ENCODE measurements at places on chromosomes 4 and X. TPM values are rescaled to one million over a fixed set of nuclear protein-coding genes. Genes with fewer than 3 reads are reported as not detected.

GRCh38 chr4:177726111-177726510 lies 283.9 kb upstream of the AGA start:
- no peak for DNase-seq
- no peaks in the 10 kb centered on the region for H3K27me3 ChIP-seq
- H3K4me1 ChIP-seq = no peaks in the 10 kb centered on the region
- no peak overlapping the region for H3K4me3 ChIP-seq

GRCh38 chrX:97168646-97169045 lies 284.9 kb downstream of the RPA4 start:
- no peak for DNase-seq
- no peak overlapping the region for H3K4me3 ChIP-seq
- no peaks in the 10 kb centered on the region for H3K27me3 ChIP-seq
- no peak overlapping the region for H3K27ac ChIP-seq

- H3K27ac ChIP-seq = no peak overlapping the region
- H3K36me3 ChIP-seq = no peaks in the 10 kb centered on the region
- peaks cover 7% of the 10 kb centered on the region for H3K4me1 ChIP-seq
- H3K4me3 ChIP-seq = peak overlapping the region; percentile 35
Measured at GRCh38 chrX:964831-965416, 247.5 kb downstream of the CRLF2 start.

GRCh38 chrX:139018436-139018835 lies 306.9 kb upstream of the FGF13 start:
- no peaks in the 10 kb centered on the region for H3K4me1 ChIP-seq
- H3K36me3 ChIP-seq = no peaks in the 10 kb centered on the region
- H3K27ac ChIP-seq = no peak overlapping the region
- no peak overlapping the region for H3K4me3 ChIP-seq
- H3K27me3 ChIP-seq = no peaks in the 10 kb centered on the region
- no peak for DNase-seq

GRCh38 chrX:13574600-13574999 lies 5.2 kb downstream of the EGFL6 start:
- H3K27me3 ChIP-seq = peaks cover 3% of the 10 kb centered on the region
- H3K27ac ChIP-seq = no peak overlapping the region
- no peaks in the 10 kb centered on the region for H3K36me3 ChIP-seq
- H3K4me3 ChIP-seq = no peak overlapping the region

SRD5A3 gene
- total RNA-seq = 32.4 TPM

DNA sequence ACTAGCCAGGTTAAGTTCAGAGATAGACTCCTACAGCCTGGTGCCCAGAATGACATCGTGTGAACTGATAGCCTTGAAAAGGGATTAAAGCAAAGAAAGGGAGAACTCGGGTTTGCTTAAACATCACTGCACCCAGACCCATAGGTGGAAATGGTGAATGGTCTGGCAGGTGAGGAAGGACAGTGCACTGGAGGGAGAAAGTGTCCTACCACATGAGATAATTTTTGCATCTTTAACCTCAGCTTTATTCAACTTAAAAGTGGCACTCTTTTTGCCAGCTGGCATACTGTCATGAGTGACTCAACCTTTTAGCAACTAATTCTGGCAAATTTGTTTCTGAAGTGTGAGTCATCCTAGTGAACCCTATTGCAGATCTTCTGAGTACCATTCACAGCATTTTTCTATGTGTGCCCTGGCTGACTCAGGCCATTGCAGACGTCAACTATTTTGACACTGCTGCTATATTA lies 53.0 kb upstream of the DAPP1 start:
- no peaks in the 10 kb centered on the region for H3K27me3 ChIP-seq
- H3K4me3 ChIP-seq = no peak overlapping the region
- DNase-seq = no peak
- H3K4me1 ChIP-seq = peaks cover 11% of the 10 kb centered on the region
- H3K36me3 ChIP-seq = no peaks in the 10 kb centered on the region

TLR8 gene
- total RNA-seq = not detected

MAGEA2B gene
- total RNA-seq = not detected

SOD3 gene
- not detected for total RNA-seq

GRCh38 chr4:3710451-3711182 lies 55.6 kb upstream of the ADRA2C start:
- peaks cover 5% of the 10 kb centered on the region for H3K27me3 ChIP-seq
- H3K4me3 ChIP-seq = no peak overlapping the region
- H3K27ac ChIP-seq = no peak overlapping the region
- H3K36me3 ChIP-seq = no peaks in the 10 kb centered on the region

DNA sequence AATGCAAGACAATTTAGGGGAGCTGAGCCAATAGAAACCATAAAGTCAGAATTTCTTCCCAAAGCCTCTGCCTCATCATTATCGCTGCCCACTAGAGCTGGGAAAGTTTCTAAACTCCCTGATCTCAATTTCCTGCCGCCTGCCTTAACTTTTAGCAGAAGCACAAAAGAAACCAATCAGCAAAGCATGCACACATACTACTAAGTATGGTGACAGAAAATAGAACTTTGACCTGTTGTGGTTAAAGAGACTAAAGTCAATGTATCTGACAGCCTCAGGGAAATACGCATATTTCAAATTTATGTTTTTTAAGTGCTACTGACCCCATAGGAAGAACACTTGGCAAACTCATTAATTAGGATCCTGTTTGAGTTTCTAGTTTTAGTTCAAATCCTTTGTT lies 10.1 kb downstream of the STK26 start:
- H3K4me3 ChIP-seq = no peak overlapping the region
- DNase-seq = no peak
- H3K4me1 ChIP-seq = peaks cover 65% of the 10 kb centered on the region
- peaks cover 16% of the 10 kb centered on the region for H3K36me3 ChIP-seq
- H3K27me3 ChIP-seq = no peaks in the 10 kb centered on the region
- no peak overlapping the region for H3K27ac ChIP-seq

CFAP99 gene
- not detected for total RNA-seq

FOXR2 gene
- total RNA-seq = not detected

DNA sequence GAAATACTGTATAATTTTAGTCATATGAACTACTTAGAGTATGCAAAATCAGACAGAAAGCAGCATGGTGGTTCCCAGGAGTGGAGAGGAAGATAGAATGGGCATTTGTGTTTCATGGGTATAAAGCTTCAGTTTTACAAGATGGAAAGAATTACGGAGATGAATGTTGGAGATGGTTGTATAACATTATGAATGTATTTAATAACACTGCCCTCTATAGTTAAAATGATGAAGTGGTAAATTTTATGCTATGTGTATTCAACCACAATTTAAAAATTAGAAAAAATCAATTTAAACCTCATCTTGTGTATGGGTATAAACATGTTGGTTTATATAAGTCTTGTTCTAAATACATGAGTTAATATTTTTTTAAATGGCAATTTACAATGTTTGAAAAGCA lies 521.1 kb downstream of the FSTL5 start:
- H3K4me3 ChIP-seq = no peak overlapping the region
- H3K27ac ChIP-seq = no peak overlapping the region
- no peaks in the 10 kb centered on the region for H3K4me1 ChIP-seq

MAD2L1 gene
- total RNA-seq = 69.0 TPM

DCAF4L1 gene
- total RNA-seq = 0.20 TPM

DNA sequence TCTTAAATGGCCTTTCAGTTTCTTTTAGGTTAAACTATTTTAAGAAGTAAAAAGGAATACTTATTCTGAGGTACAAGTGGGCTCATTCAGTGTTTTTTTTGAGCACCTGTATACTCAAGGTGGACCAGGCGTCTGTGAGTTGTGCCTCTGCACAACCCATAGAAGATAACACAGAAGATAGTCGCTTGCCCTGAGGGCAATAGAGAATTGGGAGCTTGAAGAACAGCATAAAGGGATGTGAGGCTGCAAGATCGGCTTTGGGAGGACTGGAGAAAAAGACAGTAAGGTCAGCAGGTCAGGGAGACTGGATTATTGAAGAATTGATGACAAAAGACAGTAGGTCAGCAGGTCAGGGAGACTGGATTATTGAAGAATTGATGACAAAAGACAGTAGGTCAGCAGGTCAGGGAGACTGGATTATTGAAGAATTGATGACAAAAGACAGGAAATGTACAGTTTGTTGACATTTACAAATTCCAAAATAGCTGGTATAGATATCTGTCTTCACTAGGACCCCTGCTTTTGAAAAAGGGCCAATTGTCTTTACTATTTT lies 3.1 kb downstream of the CPE start:
- no peak overlapping the region for H3K27ac ChIP-seq
- peaks cover 62% of the 10 kb centered on the region for H3K27me3 ChIP-seq
- no peak overlapping the region for H3K4me3 ChIP-seq

DNA sequence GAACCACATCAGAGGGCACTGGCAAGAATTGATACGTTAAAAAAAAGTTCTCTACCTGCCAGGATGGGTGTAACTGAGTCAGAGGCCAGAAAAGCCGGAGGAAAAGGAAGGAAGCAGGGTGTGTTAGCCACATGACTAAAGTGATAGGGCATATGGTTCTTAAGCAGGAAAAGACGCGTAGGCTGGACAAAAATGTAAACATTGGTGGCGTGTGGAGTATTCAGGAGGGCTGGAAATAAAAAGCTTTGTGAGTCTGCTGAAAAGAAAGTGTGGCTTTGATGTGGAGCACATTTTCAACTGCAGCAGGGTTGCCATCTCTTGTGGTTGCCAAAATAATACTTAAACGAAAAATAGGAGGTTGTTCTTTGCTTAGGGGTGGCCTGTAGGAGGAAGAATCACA lies 186.5 kb upstream of the RPL34 start:
- H3K4me1 ChIP-seq = peaks cover 39% of the 10 kb centered on the region
- peak overlapping the region; percentile 80 for H3K27ac ChIP-seq
- H3K4me3 ChIP-seq = peak overlapping the region; percentile 28
- peak; percentile 47 for DNase-seq
- H3K27me3 ChIP-seq = no peaks in the 10 kb centered on the region

- DNase-seq = no peak
- H3K36me3 ChIP-seq = peaks cover 35% of the 10 kb centered on the region
- H3K27ac ChIP-seq = no peak overlapping the region
- H3K4me3 ChIP-seq = no peak overlapping the region
Measured at GRCh38 chrX:15848576-15848975, 6.0 kb downstream of the AP1S2 start.

GRCh38 chr4:81470456-81471297 lies 1.0 kb downstream of the RASGEF1B start:
- H3K27ac ChIP-seq = peak overlapping the region; percentile 89
- H3K27me3 ChIP-seq = peaks cover 18% of the 10 kb centered on the region

DNA sequence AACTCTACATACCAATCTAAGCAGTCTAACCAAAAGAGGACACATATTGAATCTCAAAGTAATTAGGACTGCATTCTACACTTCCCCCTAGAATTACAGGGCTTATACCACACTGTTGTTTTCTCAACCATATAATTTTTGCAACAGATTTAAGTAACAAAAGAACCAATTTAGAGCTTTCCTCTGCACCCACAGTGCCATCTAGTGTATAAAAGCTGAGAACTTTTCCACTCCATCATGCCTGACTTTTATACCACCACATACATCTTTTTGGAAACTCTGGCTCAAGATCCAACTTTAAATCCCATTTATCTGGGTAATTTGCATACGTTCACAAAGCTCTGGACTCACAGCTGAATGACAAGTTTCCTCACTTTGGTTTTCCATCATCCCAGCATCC lies 99.5 kb downstream of the EFHC2 start:
- peaks cover 2% of the 10 kb centered on the region for H3K27me3 ChIP-seq
- peaks cover 18% of the 10 kb centered on the region for H3K4me1 ChIP-seq
- H3K4me3 ChIP-seq = no peak overlapping the region
- DNase-seq = no peak

DUSP21 gene
- total RNA-seq = not detected

DNA sequence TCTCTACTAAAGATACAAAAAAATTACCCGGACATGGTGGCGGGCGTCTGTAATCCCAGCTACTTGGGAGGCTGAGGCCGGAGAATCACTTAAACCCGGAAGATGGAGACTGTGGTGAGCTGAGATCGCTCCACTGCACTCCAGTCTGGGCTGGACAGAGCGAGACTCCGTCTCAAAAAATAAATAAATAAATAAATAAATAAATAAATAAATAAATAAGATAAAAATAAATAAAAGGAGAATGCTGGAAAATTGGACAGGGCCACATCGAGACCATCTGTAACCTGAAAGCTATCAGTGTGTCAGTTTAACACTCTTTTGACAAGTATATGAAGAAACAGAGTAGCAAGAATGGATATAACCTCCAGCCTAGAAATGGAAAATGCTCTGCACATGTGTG lies 15.7 kb upstream of the FAT1 start:
- H3K27me3 ChIP-seq = no peaks in the 10 kb centered on the region
- no peak overlapping the region for H3K27ac ChIP-seq
- no peaks in the 10 kb centered on the region for H3K4me1 ChIP-seq
- H3K4me3 ChIP-seq = no peak overlapping the region

DNA sequence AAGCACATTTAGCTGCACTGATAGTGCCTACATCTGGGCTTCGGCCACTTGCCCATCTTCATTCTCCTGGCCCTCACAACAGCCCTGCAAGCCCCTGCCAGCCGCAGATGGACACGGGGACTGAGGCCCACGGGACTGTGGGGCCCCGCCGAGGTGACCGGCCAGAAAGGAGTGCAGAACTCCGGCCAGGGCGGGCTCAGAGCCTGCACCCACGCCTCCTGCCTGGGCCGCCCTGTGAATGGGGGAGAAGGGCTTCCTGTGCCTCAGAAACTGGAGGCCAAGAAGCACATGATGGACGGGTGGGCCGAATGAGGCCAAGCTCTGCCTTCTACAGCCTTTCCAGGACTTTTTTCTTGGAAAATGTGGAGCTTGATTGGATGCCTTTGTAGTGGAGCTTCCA lies 35.7 kb upstream of the HGFAC start:
- H3K36me3 ChIP-seq = no peaks in the 10 kb centered on the region
- H3K27ac ChIP-seq = no peak overlapping the region
- H3K27me3 ChIP-seq = no peaks in the 10 kb centered on the region
- H3K4me3 ChIP-seq = no peak overlapping the region

GRCh38 chr4:5750052-5750945 lies 39.3 kb downstream of the EVC start:
- DNase-seq = no peak
- H3K36me3 ChIP-seq = peaks cover 3% of the 10 kb centered on the region
- H3K4me1 ChIP-seq = no peaks in the 10 kb centered on the region
- no peak overlapping the region for H3K4me3 ChIP-seq

- peak overlapping the region; percentile 71 for H3K27ac ChIP-seq
- peaks cover 14% of the 10 kb centered on the region for H3K4me1 ChIP-seq
- DNase-seq = peak; percentile 34
- H3K4me3 ChIP-seq = peak overlapping the region; percentile 66
- H3K27me3 ChIP-seq = no peaks in the 10 kb centered on the region
- peaks cover 11% of the 10 kb centered on the region for H3K36me3 ChIP-seq
Measured at GRCh38 chrX:13151828-13152517, 107.6 kb upstream of the FAM9C start.

PTCHD1 gene
- total RNA-seq = not detected

SERPINA7 gene
- not detected for total RNA-seq

DNA sequence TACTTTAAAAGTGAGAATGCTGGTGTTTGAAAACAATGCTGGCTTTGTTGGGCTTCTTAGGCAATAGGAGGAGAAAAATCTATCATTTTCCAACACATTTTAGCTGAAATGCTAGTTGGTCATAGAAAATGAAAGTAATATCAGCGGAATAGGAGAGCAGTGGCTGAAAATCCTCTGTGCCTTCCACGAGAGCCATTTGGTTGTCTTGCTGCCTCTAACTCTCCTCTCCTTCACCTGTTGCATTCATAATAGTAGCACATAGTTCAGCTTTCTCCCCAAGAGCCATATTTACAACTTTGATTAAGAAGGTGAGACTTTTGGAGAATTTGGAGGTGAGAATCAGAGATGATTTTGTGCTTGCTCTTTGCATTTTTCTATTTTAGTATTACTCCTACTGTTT lies 849.4 kb upstream of the FTHL17 start:
- no peaks in the 10 kb centered on the region for H3K27me3 ChIP-seq
- no peak overlapping the region for H3K27ac ChIP-seq
- DNase-seq = no peak

Data from activated T-helper 1 cell treated with anti-CD3 and anti-CD28 coated beads, Interleukin-12 subunit alpha, Interleukin-12 subunit beta, Interleukin-2, Interleukin-4 antibody, amounts not matched to agents 30 ng/mL and 10 ng/mL and 1 ng/mL, durations not matched to agents 14 hours and 24 hours and 36 hours (primary cell).